ENCODE measurements at places on chromosomes 5 and 9.

DNA sequence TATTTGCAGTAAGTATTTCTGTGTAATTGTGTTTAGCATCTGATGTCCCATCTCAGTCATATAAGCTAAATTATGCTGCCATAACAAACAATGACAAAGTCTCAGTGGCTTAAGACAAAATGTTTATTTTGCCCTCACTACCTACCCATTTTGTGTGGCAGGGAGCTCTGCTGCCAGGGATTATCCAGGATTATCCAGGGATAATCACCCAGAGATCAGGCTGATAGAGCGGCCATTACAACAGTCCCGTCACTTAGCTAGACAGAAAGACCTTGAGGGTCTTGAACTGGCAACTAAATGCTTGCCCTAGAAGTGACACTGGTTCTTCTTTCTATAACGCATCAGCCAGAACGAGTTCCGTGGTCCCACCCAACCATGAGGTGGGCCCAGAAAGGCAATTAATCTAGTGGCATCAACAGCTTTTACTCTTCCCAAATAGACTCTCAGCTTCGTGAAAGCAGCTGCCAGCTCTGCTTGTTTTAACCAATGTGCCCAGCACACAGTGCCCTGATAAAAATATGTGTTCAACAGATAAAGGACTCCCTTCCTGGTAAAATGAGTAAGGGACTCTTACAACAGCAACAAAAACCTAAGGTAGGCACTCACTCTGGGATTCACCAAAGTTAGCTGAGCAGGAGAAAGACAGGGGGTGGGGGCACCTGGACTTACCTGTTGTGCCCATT lies 22.8 kb downstream of the CCDC69 start:
- no peak for DNase-seq

GRCh38 chr5:68711293-68712200 lies 382.3 kb upstream of the SLC30A5 start:
- DNase-seq = no peak

DNA sequence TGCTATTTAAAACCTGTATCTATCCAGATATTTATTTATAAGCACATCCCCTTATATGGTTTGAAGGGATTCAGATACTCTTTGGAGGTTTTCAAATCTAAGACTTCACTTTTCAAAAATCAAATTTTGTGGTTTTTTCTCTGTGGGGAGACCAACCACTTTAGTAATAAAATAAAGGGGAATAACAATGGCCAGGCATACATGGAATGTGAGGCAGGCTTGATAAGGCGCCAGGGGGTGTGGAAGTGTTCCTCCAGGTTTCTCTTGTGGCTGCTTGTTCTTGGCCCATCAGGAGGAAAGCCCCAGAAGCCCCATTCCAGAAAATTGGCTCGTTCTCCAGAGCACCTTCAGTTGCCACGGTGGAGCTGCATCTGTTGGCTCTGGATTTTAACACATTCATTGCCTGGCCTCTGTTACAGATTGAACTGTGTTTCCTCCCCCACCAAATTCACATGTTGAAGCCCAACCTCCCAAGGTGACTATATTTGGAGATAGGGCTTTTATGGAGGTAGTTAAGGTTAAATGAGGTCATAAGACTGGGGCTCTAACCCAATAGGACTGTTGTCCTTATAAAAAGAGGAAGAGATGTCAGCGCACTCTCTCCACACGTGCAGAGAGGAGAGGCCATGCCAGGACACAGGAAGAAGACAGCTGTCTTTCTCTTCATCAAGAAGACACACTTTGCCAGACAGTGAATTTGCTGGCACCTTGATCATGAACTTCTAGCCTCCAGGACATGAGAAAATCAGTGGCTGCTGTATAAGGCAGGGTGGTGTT lies 195.9 kb downstream of the TMEM38B start:
- DNase-seq = no peak

GRCh38 chr9:7086389-7086788 lies 328.6 kb downstream of the KDM4C start:
- DNase-seq = no peak

GRCh38 chr5:90410178-90410762 lies 714 bp upstream of the CETN3 start:
- no peak for DNase-seq

DNA sequence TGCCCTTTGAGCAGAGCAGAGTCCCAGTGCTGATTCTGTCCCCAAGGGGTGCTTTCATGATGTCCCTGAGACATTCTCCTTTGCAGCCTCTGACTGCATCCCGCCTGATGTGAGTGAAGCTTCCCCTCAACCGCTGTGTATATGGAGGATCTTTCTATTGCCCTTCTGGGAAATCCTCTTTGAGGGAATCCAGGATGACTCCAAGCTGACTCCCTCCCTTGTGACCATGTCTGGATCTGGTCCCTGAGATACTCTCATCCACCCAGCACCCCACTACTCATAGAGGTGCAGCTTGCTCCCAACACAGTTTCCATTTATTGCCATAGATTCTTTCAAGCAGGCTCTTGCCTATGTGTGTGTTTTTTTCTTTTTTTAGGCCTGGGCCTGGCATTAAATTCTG lies 216.5 kb downstream of the SEC61B start:
- no peak for DNase-seq

DNA sequence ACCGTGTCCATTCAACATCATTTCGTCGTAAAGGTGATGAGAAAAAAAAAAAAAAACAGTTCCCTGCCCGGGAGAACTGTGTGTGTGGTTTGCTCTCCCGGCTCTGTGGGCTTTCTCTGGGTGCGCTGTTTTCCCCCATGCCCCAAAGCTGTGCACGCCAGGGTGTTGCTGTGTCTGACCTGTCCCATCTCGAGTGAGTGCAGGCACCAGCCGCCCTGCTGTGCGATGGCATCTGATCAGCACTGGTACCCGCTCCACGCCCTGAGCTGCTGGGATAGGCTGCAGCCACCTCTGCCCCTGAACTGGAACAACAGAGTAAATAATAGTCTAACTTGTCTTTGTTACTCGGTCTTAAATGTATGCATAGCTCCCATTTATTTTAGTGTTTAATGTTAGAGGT lies 33.3 kb downstream of the CEP72 start:
- DNase-seq = no peak

DNA sequence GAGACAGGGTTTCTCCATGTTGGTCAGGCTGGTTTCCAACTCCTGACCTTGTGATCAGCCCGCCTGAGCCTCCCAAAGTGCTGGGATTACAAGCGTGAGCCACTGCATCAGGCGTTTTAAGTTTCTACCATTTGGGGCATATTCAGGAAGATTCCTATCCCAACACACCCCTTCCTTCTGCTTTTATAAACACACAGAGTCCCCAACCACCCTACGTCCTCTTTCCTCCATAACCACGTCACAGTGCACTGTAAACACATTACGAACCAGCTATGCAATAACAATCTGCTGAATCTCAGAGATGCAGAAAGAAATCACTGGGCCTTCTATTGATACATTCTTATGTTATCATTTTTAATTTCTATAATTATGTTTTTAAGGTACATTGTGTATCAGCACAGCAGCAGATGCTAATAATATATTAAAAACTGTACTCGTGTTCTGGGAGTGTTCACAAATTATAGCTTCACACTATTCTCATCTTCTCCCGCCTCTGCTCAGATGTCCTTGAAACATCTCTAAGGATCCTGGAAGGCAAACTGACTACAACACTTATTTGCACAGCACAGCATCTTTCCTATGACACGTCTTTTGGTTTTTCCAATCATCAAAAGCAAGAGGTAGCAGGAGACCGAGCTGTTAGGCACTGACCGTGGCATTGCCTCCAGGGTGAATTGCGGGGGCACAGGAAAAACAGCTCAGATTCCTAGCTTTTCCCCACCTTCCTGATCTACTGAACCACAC lies 60.2 kb downstream of the KCNIP1 start:
- DNase-seq = no peak

- DNase-seq = no peak
Measured at GRCh38 chr5:59062986-59063683, 480.3 kb downstream of the RAB3C start.

DNA sequence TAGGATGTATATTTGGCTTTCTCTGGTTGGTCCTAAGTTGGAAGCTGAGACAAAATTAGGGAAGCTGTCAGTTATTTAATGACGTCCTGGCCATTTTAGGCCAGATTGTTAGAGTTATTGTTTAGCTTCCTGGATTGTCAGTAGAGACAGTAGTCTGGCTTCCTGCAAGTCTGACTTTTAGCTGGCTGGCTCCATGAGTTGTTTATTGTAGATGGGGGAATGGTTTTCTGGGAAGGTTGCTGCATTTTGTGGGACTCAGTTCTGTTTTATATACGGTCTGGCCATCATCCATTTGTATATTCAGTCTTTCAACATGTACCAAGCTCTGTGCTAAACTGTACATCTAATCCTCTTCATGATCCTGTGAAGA lies 68.3 kb downstream of the SGCD start:
- no peak for DNase-seq

GRCh38 chr5:159451197-159452052 lies 121.1 kb upstream of the IL12B start:
- no peak for DNase-seq

DNA sequence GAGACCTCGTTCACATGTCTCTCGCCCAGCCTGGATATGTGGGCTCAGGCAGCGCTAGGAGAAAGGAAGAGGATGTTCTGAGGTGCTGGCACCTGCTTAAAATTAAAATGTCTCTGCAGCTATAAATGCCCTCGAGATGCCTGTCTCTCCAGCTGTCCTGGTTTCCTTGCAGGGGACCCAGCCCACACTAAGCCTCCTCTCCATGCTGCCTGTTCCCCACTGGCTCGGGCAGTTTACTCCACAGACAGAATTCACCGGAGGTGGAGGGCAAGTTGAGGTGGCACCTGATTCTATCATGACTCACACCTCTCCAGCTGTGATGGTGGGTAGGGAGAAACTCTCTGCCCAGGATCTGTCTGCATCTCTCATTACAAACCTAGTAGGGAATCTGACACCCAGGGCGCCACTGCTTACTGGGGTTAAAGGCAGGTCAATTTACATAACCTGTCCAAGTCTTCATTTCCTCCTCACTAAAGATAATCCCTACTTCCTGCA lies 420.9 kb downstream of the SPOCK1 start:
- peak; percentile 71 for DNase-seq

GRCh38 chr9:75997206-75997605 lies 106.7 kb downstream of the PCSK5 start:
- DNase-seq = no peak

GRCh38 chr5:38615981-38616451 lies 59.6 kb upstream of the LIFR start:
- no peak for DNase-seq

DNA sequence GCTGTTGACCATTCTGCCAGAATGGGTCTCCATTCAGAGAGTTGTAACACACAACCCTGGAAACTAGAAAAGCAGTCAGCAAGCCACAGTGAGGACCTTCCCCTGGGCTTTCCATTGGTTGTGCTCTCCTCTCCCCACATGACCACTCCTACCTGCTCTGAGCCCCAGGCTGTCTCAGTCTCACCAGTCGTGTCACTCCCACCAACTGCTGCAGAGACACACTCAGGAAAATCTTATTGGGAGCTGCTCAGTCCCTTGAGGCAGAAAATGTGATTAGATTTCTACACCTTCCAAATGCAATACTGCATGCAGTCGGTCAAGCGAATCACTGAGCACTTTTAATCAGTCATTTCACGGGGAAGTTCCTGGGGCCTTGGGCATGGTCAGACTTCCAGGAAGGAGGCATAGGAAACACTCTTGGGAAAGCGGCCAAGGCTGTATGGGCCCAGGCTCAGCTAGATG lies 284.2 kb upstream of the NMUR2 start:
- no peak for DNase-seq

DNA sequence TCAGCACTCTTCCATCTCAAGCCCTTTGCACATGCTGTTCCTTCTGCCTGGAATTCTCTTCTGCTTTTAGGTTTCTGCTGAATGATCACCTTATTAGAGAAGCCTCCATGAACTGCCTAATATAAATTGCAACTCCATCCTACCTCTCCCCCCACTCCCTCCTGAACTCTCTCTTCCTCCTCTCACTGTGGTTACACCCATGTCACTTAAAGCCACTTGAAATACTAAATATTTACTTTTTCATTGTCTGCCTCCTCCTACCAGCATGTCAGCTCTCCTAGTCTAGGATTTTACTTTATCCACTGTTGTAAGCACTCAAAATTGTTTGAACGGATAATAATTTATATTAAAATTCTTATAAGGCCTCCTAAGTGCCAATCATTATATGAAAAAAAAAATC lies 43.8 kb downstream of the ACTL7B start:
- no peak for DNase-seq

- DNase-seq = no peak
Measured at GRCh38 chr5:66475731-66476130, 120.5 kb upstream of the MAST4 start.

- no peak for DNase-seq
Measured at GRCh38 chr5:5343568-5343967, 78.9 kb upstream of the ICE1 start.

- DNase-seq = no peak
Measured at GRCh38 chr9:10008101-10008799, 604.6 kb downstream of the PTPRD start.

DNA sequence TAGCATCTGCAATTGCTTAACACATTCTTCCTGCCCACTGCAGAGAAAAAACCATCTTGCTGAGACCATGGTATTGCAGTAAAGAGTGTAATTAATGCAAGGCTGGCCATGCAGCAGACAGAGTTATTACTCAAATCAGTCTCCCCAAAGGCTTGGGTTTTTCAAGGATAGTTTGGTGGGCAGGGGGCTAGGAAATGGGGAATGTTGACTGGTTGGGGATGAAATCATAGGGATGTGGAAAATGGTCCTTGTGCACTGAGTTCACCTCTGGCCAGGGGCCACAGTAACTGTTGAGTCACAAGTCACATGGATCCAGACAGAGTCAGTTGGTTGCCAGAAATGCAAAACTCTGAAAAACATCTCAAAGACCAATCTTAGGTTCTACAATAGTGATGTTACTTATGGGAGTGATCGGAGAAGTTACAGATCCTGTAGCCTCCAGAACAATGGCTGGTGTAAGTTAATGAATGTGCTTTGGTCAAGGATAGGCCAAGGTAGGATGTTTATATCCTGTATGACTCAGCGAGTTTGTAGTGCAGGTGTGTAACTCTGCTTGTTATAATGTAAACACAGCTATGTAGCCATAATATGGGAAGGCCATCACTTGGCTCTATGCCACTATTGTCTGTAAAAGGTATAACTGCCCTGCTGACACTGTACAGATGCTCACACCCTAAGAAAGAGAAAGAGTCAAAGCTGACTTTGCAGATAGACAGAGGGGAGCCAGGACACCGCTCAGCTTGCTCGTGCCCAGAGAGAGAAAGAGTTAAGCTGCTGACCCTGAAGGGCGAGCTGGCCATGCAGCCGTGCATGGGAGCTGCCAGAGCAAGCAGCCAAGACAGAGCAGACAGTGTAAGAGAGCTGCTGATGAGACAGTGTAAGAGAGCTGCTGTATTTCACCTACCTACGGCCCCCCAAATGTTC lies 27.2 kb downstream of the C9orf152 start:
- peak; percentile 63 for DNase-seq

- no peak for DNase-seq
Measured at GRCh38 chr9:128118971-128119665, 8.4 kb downstream of the PTGES2 start.

- DNase-seq = no peak
Measured at GRCh38 chr5:180832638-180833068, 28.4 kb downstream of the ZFP62 start.

- DNase-seq = no peak
Measured at GRCh38 chr5:131462454-131462853, 172.6 kb downstream of the RAPGEF6 start.
